ENCODE measurements at places on chromosomes 13 and 19.

GRCh38 chr13:74372511-74372910, 238.3 kb upstream of the KLF12 start:
- no peak for DNase-seq

GRCh38 chr19:10968527-10969135, 7.8 kb downstream of the SMARCA4 start:
- DNase-seq = no peak

DNA sequence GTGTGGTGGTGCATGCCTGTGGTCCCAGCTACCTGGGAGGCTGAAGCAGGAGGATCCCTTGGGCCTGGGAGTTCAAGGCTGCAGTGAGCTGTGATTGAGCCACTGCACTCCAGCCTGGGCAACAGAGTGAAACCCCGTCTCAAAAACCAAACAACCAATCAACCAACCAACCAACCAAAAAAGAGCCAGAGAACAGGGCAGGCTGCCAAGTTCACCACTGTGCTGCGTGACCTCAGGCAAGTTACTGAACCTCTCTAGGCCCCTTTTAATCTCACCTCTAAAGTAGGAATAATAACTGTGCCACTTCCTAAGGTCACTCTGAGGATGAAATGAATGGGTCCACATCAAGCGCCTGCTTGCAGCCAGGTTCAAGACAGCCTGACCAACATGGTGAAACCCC, 16.9 kb downstream of the TJP3 start:
- DNase-seq = no peak

DNA sequence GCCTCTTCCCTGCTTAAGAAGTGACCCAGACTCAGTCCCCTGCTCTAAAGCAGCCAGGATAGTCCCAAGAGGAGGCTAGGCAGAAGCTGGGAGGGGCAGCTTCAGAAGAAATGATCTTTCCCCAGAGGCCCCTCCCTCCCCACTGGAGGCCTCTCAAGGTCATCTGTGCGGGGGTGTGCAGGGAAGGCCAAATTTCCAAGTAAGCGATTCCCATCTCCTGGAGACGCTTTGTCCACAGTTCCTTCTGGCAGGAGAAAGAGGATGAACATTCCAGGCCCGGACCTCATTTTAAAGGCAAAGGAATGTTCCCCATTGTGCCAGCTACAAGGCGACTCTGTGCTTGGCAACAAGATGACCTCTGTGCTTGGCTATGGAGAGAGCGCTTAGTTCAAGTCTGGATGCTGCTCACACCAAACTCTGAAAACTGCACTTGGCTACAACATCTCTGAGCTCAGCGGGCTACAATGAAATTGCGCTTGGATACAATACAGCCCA, 23.5 kb downstream of the COL5A3 start:
- DNase-seq = no peak

GRCh38 chr19:46251416-46251815, 21.9 kb downstream of the IGFL1 start:
- DNase-seq = no peak

- DNase-seq = no peak
Observed at GRCh38 chr19:54099190-54099902, 1.3 kb downstream of the OSCAR start.

DNA sequence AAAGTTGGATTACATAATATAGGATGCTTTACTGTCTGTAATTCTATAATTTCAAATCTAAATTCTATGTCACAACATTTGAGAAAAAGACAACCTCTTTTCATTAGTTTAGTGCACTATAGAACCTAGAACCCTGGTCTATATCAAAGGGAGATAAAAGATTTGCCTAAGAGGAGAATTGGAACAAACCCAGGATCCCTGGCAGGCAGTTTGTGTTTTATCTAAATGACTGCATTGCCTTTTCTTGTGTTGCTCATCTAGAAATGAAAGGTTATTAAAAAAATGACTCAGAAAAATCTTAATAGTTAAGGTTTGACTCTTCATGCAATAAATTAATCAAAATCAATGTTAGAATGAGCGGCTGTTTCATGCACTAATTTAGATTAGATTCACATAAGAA, 96.7 kb downstream of the PCDH9 start:
- DNase-seq = no peak

- no peak for DNase-seq
Observed at GRCh38 chr13:75432045-75432444, 49.9 kb downstream of the TBC1D4 start.

GRCh38 chr19:34577531-34578101, 96.1 kb downstream of the WTIP start:
- DNase-seq = no peak

- DNase-seq = no peak
Observed at GRCh38 chr19:53596056-53596455, 35.7 kb upstream of the DPRX start.

DNA sequence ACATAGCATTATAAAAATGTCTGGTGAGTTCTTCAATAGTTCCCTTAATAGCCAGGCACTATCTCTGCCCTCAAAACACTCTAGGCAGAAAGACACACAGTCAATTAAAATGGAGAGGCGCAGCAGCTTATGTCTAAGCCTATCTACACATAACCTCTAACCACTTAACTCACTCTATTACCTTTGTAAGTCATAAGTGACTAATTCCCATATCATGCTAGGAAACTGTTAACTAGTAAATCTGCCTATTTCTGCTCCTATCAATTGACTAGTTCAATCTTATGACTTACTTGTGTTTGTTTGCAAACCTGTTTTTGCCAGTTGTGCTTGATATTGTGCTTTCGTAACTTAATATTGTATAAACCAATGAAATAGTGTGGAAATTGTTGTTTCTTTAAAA, 3.2 kb downstream of the CCDC122 start:
- DNase-seq = no peak

DNA sequence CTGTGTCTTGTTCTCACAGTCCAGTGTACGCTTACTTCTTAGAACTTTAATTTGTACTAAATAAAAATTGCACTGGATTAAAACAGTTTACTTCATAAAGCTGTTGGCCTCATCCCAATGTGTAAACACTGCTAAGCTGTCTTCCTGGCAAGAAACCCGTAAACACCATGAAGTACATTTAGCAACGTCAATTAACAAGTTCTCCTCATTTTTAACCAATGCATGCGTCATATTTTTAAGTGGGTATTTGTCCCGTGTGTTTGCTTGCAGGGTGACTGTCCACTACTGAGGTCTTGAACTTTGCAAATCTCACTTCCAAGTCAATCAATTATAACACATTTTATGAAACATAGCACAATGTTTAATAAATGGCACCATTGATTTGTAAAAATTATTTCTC, 28.2 kb downstream of the LAIR2 start:
- no peak for DNase-seq

DNA sequence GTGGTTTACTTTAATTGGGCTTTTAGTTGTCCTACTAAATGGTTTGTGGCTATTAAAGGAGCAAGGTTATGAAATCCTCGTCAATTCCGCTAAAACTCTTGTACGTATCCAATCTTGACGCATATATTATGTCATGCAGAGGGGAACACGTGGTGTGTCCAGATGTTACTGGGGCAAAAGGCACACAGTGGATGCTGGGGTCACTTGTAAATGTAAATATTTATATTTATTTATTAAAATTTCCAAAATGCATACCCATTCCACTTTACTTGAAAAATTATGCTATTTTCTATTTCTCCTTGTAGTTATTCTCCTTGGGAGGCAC, 36.7 kb upstream of the SLC46A3 start:
- DNase-seq = no peak

DNA sequence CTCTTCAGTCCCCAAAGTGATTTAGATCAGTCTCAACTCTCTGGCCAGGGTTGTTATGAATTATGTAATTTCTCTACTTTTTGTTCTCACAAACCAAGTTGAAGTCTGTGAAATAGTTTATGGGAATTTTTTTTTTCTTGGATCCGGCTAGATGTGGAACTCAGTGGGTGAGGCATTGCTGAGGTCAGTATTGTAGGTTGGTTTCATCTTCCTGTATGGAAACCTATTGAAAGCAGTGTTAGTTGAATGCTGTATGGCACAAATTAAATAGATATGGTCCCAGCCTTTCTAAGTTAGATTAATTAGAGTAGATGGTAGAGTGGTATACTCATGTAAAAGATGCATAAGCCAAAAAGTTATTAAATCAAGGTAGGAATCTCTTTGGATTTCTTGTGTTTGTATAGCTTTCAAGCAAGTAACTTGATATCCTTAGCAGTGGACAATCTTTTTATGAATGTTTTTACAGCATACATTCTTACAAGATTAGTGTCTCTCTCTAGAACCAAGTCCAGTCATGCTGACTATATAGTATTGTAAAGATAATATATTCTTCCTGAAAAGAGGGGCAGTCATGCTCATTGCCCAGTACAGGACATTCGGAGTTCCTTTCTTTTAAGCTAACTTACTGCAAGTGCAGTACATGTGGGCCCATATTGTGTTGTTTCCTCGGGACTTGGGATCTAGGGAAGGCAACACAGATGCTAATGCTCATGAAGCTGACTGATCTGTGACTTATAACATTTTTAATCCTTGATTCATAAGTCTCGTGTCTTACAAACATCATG, 2541.1 kb downstream of the PCDH9 start:
- DNase-seq = no peak

GRCh38 chr13:94677799-94678198, 34.5 kb downstream of the SOX21 start:
- DNase-seq = no peak

DNA sequence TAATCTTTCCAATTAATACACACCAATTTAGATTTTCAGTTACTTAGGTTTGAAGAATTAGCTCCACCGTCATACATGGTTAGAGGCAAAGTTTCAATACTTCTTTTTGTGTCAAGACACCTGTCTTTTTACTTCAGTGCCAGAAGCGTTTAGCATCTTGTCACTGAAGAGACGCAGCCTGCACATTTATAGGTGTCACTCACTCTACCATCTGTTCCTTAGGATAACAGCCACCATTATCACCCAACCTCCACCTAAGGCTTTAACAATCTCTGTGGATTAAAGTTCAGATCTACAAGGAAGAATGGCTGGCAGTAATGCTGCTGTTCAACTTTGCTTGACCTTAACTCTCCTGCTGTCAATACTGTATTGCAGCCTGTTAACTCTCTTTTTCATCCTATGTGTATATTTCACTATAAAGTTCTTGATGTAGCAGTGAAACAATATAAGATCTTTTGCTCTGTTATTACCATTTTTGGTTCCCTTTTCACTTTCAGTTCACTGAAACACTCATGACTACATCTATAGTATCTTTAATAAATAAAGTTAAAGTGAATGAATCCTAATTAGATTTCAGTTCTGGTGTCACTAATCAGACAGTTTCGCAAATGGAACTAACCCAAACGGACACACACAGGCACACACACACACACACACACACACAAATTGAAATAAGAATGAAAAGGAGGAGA, 435.6 kb downstream of the PCDH9 start:
- no peak for DNase-seq

DNA sequence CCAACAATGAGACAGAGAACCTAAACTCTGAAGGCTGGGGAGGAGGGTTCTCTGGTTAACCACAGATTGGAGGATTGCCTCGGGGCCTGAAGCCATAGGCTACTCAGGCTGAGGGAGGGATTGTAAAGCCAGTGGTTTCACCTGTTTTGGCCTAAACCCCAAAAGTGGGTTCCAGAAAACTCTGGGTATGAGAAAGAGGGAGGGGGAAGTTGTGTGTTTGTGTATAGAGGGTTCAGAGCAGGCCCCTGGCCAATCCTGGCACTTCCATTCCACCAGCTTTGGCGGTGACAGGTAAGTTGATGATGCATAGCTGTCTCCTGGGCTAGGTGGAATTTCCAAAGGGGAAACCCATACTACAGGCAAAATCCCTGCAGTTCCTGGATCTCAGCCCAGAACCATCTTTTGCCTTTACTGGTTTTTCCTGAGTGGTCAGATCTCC, 13.5 kb upstream of the CCDC97 start:
- no peak for DNase-seq

DNA sequence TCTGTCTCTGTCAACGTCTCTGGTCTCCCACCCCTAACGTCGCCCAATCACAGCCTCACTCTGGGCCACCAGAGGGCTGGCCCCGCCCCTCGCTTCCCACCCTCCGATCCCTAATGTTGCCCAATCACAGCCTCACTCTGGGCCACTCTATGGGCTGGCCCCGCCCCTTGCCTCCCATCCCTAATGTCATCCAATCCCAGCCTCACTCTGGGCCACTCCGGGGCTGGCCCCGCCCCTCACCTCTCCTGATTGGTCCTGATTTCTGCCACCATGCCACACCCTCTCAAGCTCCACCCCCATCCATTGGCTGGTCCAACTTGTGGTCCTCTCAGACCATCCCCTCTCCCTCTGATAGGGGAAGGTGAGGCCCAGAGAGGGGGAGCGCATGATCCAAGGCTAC, 24.9 kb downstream of the CELF5 start:
- DNase-seq = no peak

- DNase-seq = no peak
Observed at GRCh38 chr19:3441089-3441985, 39.0 kb downstream of the SMIM24 start.

DNA sequence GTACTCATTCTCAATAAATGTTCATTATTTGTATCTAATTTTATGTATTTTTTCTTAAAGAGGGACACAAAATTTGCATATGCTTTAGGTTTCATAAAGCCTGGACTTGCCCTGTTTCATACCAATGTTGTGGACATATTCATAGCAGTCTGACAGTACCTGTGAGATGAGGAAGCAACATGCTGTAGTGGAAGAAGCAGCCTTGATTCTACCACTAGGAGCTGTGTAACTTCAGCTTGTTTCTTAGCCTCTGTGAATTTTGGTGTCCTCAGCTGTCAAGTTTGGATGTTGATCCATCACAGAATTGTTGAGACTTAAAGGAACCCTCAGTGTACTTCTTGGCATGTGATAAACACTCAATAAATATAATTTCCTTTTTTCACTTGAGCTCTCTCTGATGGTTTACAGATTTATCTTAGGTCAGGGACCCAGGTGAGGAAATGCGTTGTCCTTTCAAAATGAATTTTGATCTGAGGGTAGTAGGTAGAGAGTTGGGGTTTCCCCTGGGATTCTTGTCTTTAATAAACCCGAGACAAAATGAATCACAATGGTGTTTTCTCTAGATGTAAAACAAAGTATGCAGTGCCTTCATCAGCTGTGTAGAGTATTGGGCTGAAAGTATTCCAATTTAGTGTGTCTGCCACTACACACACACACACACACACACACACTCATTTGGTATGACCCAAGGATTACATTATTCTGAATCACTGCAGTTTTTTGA, 152.1 kb downstream of the KCNRG start:
- DNase-seq = no peak

GRCh38 chr13:90498096-90498495, 849.4 kb upstream of the MIR17HG start:
- no peak for DNase-seq

- no peak for DNase-seq
Observed at GRCh38 chr19:8352134-8352827, 9.2 kb upstream of the KANK3 start.

GRCh38 chr13:28707629-28708427, 10.9 kb downstream of the SLC46A3 start:
- no peak for DNase-seq

DNA sequence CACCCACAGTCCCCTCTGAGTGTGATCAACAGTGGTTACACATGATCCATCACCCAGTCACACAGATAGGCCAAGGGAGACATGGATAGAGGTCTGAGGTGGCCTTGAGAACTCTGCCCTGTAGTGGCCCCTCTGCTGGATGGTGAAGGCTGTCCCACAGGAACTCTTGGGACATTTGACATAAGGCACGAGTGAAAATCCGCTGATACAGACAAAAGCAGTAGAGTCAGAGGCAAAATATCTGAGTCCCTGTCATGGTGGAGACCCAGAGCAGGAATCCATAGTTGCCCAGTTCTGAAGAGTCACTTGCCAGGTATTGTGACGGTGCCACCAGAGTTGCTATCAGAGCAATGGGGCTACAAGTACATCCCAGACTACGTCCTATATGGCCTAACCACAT, 18.8 kb upstream of the SLC25A30 start:
- no peak for DNase-seq

GRCh38 chr13:103276775-103277498, 210.7 kb upstream of the SLC10A2 start:
- no peak for DNase-seq
